ENCODE measurements at places on chromosomes 3 and 15.

- DNase-seq: no peak
Measured at GRCh38 chr3:81837071-81837593, 75.7 kb upstream of the GBE1 start.

DNA sequence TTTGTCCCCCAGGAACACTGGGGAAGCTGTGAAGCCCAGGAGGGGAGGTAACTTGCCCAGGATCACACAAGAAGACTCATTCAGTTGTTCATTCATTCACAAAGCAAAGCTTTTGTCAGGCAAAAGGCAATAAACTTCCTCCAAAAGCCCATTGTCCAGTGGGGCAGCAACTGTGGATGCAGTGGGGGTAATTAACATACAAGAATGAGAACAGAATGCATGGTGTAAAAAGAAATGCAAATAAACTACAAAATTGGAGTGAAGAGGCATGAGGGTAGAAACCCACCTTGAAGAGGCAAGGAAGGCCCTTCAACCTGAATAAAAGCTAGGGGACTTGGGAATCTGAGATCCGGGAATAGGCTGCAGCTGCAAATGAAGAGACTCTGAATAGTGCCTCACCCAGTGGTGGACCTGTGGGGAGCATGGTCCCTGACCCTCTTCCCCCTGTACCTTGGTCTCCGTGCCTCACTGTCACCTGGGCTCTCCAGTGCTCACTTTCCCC lies 363.6 kb downstream of the CLSTN2 start:
- DNase-seq: no peak

GRCh38 chr3:113607219-113607596 lies 74.9 kb downstream of the SIDT1 start:
- no peak for DNase-seq

DNA sequence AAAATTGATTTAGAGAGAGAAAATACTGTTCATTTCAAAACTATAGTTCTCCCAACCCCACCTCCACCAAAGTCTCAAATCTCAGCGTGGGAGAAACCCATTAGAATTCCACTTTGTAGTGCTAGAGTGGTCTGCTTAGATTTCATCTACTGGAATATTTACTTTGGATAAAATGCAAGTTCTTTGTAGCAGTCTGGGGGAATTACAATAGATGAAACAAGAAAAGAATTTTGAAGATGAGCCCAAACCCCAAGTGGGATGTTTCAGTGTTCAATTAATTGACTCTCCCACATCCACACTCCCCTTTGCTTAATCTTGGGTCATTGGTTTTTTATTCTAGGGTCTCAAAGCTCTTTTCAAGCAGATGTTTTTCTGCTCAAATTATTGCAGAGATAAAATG lies 97.8 kb downstream of the RPL22L1 start:
- DNase-seq: no peak

- DNase-seq: peak; percentile 13
Measured at GRCh38 chr15:76208084-76208785, 103.0 kb downstream of the ETFA start.

DNA sequence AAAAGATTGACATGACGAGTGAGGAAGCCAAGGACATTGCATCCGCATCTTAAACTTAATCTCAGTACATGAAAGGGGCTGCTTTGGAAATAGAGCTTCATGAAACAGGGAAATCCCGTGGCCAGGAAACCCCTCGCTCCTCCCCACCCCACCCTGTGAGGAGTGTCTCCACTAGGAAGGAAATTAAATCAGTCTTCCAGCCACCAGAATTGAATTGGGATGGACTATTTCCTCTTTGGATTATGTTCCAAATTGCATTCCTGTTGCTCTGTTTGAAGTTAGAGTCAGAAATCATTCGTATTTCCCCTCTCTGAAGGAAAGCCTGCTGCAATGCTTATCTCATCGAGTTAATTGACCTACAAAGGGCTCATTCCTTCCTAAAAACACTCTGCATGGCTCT lies 35.8 kb downstream of the CLDN11 start:
- DNase-seq: no peak

- no peak for DNase-seq
Measured at GRCh38 chr3:33722191-33722590, 4.1 kb upstream of the CLASP2 start.

DNA sequence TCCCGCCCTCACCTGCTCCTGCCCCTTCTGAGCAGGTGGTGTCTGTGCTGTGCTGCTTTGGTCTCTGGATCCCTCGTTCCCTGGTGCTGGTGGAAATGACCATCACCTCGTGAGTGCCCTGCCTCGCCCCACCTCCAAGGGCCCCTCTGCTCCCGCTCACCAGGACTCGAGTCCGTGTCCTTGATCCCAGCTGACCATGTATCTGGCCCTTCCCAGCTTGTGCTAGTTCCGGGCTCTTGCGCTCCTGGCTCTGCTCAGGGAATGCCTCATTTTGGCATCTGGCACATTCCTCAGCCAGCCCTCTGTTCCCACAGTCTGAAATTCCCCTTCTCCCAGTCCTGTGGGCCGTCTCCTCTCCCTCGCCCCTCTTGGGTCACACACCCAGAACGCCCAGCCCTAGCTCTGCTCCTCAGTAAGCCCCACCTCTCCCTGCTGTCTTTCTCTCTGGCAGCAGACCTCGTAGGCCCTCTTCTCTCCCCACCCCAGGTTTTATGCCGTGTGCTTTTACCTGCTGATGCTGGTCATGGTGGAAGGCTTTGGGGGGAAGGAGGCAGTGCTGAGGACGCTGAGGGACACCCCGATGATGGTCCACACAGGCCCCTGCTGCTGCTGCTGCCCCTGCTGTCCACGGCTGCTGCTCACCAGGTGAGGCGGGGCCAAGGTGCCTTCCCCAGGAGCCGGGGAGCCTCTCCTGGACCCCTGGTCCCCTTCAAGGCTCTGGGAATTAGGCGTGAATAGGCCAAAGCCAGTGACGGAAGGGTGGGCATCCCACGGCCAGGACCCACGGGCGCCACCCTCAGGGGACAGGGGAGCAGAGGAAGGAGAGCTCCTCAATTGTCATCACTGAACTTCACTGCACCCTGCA lies 11.5 kb downstream of the SLC51A start:
- peak; percentile 72 for DNase-seq

DNA sequence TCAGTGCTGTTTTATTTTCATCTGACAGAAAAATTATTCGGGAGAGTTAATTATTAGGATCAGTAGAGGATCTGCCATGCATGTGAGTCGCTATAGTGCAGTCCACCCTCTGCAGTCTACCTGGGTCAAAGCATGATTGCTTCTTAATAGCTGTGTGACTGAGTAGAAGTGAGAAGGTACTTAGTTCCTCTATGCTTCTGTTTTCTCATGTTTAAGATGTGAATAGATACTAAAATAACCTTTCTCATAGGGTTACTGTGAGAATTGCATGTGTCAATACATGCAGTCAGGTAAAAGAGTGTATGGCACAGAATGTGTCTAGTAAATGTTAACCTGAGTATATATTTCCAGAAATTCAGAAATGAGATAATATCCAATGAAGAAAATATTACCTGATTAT lies 435.7 kb downstream of the NAALADL2 start:
- DNase-seq: peak; percentile 15

GRCh38 chr3:151276038-151276686 lies 2.2 kb downstream of the P2RY14 start:
- DNase-seq: no peak

GRCh38 chr3:66228707-66229106 lies 7.9 kb downstream of the SLC25A26 start:
- DNase-seq: no peak

- DNase-seq: no peak
Measured at GRCh38 chr3:58356054-58356453, 23.4 kb downstream of the PXK start.

DNA sequence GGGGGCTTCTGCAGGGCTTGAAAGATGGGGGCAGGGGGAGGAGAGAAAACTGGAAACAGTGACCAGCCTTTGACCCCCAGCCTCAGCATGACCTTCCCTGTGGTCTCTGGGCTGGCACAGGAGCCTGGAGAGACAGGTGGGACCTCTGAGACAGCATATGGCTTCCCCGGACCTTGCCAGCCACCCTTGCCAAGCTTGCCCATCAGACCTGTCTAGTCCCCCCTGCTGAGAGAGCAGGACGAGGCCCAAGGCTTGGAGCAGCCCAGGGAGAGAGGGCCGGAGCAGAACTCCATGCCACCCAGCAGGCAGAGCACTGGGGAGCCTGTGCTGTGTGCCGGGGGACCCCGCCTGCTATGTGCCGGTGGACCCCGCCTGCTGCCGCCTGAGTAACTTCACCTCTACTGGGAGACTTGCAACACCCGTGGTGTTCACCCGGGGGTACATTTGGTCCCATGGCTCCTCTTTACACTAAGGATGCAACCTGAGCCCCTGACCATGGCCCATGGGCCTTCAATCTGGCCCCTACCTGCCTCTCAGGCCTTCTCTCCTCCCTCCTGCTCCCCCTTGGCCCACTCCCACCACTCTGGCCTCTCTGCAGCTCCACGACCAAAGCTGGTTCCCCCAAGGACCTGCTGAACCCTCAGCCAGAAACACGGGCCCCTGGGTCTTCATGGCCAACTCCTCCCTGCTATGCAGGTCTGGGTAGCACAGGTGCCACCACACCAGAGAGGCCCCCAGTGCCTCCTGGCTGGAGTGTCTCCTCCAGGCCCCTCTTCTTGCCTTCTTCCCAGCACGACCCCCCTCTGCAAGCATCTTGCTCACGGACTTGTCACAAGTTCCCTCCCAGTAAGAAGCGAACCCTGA lies 21.1 kb upstream of the SLC41A3 start:
- peak; percentile 28 for DNase-seq

DNA sequence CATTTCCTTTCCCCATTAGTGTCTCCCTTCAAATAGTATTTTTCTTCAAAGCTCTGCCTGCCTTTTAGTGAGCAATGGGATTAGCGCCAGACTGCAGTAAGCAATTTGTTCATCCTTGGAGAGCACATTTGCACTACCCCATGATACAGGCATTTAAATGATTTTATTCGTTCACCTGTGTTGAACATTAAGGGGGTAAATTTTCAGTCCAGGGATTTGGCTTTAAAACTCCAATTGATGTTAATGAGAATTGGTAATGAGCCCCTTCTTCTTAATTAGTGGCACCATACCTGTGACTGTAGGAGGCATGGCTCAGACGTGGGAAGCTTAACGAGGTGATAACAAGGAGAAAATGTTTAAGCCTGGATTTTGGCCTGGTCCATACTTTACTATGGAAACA lies 161.4 kb upstream of the NANOGP8 start:
- no peak for DNase-seq

- peak; percentile 63 for DNase-seq
Measured at GRCh38 chr3:101518421-101518871, 5.4 kb upstream of the SENP7 start.

DNA sequence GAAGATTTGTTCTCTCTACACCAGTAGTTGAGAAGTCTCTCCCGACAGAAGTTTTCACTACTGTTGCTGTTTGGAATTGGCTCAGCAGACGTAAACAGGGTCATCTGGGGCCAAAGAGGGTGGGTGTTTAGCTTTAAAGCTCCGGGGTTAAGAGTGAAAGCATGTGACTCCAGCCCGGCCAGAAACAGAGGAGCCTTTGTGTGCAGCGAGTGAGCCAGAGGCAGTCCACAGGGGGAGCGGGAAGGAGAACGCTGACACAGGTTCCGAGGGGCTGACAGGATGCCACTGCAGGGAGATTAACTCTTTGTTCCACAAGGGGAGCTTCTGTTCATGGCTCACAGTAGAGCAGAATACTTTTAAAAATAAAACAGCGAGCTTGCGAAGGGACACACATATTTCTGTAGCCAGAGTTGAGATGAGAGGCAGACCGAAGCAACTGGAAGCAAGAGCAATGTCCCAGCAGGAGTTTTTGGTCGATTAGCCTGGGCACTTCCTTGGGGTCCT lies 26.9 kb downstream of the BMF start:
- DNase-seq: no peak

DNA sequence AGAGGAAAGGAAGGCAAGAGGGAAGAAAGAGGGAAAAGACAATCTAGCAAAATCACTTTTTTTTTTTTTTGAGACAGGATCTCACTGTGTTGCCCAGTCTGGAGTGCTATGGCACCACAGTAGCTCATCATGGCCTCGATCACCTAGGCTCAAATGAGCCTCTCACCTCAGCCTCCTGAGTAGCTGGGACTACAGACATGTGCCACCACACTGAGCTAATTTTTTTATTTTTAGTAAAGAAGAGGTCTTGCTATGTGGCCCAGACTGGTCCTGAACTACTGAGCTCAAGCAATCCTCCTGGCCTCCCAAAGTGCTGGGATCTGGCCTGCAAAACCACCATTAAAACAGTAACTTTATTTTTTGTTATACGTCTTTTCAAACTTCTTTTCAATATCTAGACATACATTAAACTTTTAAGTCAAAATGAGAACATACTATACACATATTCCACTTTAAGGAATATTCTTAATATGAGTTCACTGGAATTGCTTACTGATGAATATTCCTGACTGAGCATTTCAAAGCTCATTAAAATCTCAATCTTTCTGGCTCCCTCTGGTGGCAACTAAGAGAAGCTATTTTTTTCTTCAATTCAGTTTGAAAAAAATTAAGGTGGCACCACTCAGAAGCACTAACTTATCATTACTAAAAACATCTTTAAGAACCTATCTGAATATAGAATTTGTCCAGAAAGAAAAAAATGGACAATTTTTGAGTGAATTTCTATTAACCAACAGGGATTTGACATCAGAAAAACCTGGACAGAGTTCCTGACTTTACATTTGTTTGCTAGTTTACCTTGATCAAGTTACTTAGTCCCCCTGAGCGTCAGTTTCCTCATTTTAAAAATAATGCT lies 40.9 kb downstream of the UACA start:
- DNase-seq: peak; percentile 52

DNA sequence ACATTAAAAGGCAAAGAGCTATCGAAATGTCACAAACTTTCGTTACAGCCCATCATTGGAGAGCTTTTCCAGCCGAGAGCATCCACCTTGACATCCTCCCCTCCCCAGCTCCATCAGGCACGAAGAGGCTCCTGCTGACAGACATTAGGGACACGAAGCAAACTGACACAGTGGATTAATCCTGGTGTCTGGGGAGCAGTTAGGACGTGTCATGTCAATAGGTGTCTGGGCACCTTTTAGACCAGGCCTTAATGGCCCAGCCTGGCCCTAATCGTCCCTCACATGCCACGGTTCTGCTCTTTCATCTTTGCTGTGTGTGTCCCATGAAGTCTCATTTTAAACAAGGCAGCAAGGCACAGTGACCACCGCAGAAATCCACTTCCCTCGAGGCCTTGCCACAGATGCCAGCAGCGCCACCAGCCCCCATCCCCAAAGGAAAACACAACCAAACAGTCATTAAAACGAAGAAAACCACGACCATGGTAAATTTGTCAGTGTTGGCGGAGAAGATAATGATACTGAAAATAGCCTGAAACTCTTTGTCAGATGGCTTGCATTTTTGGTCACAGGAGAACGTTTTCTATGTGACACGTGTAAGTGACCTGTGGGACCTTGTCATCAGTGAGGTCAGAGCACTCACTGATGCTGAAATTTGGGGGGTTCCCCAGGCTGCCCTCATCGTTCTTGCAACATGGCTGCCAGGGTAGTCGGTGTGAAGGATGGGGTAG lies 16.3 kb upstream of the PCSK6 start:
- peak; percentile 9 for DNase-seq

- no peak for DNase-seq
Measured at GRCh38 chr15:89141885-89142284, 53.6 kb downstream of the ABHD2 start.

DNA sequence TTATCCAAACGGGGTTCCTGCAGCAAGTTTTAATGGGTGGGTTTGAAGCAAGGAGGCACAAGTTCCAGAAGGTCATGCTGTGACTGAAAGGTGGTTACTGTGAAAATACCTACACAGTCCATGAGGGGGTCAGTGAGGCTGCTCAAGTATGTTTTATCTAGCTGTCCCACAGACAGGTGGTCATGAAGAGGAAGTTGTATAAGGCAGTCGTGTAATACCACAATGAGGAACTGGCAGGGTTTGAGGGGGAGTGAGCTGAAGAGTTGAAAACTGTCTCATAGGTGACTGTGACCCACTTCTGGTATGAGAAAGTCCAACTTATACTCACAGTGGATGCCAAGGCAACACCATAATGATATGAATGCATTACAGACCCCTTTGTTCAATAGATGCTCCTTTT lies 856.8 kb downstream of the OTOL1 start:
- DNase-seq: no peak
